GM23338 (cell line): ENCODE measurements at places on chromosomes 5 and 9.

DNA sequence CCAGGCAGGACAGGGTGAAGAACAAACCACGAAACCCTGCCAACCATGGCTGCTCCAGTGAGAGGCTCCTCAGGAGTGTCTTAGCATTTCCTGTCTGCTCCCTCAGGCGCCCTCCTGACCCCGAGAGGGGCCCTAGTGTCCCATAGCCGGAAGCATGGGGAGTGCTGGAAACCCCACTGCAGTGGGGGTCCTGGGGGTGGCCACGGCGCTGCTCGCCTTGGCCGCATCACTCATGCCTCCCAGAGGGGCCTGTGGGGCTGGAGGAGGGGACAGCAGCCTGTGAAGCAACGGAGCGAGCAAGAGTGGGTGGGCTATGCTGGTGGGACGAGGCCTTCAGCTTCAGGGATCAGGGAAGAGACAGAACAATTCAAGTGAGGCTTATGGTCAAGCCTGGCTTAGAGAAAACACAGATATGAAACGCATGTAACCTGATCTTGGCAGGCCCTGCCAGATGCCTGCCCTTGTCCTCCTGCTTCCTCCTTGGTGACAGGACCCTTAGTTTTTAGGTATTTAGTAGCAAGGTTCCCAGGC is 219.1 kb downstream of the FANCC start:
- no peak for DNase-seq

DNA sequence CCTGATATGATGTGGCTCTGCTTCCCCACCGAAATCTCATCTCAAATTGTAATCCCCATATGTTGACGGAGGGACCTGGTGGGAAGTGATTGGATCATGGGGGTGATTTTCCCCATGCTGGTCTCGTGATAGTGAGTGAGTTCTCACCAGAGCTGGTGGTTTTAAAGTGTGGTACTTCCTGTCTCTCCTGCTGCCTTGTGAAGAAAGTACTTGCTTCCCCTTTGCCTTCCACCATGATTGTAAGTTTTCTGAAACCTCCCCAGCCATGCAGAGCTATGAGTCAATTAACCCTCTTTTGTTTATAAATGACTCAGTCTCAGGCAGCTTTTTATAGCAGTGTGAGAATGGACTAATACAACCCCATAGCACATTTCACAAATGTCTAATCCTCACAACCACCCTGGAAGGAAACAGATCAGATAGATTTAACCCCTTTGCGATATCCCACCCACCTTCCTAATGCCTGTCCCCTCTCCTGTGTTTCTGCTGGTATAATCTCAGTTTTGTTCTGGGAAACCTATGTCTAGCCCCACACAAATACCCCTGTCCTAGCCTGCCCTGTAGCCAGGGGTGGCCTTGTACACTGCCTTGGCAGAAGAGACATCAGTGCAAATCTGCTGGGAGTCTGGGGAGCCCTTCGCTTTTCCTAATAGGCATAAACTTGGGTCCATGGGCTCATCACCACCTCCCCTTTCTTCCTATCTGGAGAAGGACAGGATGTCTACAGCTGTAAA is 157.0 kb upstream of the RAI14 start:
- DNase-seq = no peak

- DNase-seq = no peak
Measured at GRCh38 chr5:43412156-43412555, at the start of gene CCL28. Gene CCL28 (minus strand): TSS chr5:43412391. CDS start chr5:43412316, 75 bp downstream.

GRCh38 chr9:126565336-126566128 is 48.2 kb upstream of the LMX1B start:
- DNase-seq = no peak

DNA sequence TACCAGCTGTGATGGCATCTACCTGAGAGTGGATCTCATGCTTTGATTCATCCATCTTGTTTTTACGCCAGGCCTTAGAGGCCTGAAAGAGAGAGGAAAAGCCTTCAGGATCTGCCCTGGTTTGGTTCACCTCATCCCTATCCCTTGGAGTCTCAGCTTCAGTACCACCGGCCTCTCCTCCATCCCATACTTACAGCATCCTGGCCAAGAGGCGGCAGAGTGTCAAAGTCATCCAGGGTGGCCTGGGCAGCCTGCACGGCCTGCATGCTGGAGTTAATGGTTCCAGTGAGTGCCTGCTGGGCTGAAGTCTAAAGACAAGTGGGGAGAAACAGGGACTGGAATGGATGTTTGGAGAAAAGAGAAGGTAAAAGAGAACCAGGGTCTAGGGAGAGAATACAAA is 12.4 kb downstream of the TLN1 start:
- DNase-seq = no peak

GRCh38 chr5:16871746-16872339 is 64.2 kb downstream of the MYO10 start:
- DNase-seq = no peak

GRCh38 chr9:1879501-1879900 is 135.6 kb upstream of the SMARCA2 start:
- no peak for DNase-seq

DNA sequence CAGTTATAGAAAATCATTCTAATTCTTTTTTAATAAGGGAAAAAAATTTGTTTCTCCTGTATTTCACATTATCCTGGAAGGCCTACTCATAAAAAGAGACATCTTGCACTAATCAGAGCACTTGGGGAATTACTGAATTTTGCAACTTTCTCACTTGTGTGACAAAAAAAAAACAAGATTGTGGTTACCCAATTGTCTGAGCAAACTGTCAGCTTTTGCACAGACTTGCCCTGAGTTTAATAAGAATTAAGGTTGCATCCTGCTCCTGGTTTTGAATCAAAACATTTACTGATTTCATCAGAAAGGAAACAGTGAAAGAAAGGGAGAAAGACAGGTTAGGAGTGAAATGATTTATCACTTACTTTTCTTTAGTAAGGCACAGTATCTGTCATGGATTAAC is 10.6 kb upstream of the SH3RF2 start:
- DNase-seq = no peak

DNA sequence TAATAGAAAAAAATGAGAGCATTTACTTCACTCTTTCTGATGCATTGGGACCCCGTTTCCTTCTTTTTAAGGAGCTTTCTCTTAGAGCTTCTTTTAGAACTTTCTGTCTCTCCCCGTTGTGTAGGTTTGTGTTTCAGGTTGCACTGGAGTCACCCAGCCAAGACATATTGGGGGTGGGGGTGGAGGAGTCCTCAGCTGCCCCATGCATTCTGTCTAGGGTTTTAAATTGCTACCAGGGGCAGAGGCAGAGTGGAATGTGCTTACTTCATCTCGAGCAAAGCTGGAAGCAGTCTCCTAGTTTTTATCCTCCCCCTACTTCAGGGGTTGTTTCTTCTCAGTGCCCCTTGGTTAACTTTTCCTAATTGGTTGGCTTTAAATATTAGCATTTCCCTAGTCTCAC is 9.4 kb downstream of the OR2K2 start:
- DNase-seq = no peak

DNA sequence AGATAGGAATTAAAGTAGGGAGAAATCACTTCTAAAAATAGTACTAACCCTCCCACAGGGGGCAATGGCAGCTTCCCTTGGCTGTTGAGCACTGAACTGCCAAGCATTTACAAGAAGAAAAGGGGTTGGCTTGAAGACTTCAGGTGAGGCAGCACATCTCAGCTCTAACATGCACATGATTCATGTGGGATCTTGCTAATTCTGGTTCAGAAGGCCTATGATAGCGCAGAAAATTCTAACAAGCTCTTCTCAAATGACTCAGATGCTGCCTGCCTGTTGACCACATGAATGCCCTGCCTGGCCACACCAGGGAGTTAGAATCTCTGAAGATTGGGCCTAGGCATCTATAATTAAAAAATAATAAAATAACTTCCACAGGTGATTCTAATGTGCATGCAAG is 22.6 kb downstream of the CD180 start:
- no peak for DNase-seq

GRCh38 chr9:37202091-37202490 is 81.7 kb downstream of the ZCCHC7 start:
- no peak for DNase-seq
